Central memory CD8-positive, alpha-beta T cell (primary cell): ENCODE measurements at places on chromosomes 5 and 9.

DNA sequence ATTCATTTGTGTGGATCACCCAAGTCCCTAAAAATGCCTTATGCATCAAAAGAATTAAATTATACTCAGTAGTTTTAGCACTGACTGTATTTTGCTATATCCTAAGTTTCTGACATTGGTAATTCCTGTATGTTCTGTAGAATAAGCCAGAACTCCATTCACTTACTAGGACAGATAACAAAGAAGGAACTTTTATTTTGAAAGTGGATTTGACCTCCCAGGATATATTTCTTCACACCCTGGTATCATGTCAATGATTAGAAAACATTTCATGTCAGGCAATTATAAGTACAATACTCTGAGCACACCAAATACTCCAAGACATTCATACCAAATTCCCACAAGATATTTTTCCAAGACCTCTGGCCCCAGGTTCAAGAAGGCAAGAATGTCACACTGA lies 28.7 kb upstream of the MYOT start:
- H3K27ac ChIP-seq, result no peak overlapping the region
- no peaks in the 10 kb centered on the region for H3K4me1 ChIP-seq
- DNase-seq, result no peak
- no peak overlapping the region for H3K4me3 ChIP-seq

- H3K4me3 ChIP-seq, result no peak overlapping the region
- H3K27me3 ChIP-seq, result peaks cover 24% of the 10 kb centered on the region
- no peak overlapping the region for H3K27ac ChIP-seq
- DNase-seq, result no peak
- H3K4me1 ChIP-seq, result no peaks in the 10 kb centered on the region
Measured at GRCh38 chr5:78598973-78599372, 49.6 kb downstream of the LHFPL2 start.

GRCh38 chr5:113552137-113552536 lies 38.6 kb downstream of the YTHDC2 start:
- no peak for DNase-seq
- H3K27ac ChIP-seq, result no peak overlapping the region
- H3K36me3 ChIP-seq, result peaks cover 39% of the 10 kb centered on the region
- H3K4me3 ChIP-seq, result no peak overlapping the region
- no peaks in the 10 kb centered on the region for H3K27me3 ChIP-seq

DNA sequence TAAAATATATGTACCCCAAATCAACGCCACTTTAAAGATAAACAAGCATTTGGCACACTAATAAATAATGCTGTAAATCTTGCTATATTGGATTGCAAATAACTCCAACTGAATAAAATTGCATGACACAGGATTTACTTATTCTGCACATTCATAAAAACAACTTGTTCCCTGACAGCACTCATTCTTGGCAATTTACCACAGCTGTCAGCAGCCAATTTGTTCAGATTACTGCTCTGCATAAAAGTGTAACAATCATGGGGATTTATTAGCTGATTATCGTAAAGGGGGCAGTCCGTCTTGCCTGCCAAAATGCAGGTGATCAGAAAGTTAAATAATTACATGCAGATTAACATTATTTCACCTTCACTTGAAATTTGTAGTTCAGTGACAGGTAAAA lies 285.3 kb downstream of the SLF1 start:
- H3K36me3 ChIP-seq, result no peaks in the 10 kb centered on the region
- no peak overlapping the region for H3K4me3 ChIP-seq
- no peaks in the 10 kb centered on the region for H3K4me1 ChIP-seq
- H3K27ac ChIP-seq, result no peak overlapping the region

DNA sequence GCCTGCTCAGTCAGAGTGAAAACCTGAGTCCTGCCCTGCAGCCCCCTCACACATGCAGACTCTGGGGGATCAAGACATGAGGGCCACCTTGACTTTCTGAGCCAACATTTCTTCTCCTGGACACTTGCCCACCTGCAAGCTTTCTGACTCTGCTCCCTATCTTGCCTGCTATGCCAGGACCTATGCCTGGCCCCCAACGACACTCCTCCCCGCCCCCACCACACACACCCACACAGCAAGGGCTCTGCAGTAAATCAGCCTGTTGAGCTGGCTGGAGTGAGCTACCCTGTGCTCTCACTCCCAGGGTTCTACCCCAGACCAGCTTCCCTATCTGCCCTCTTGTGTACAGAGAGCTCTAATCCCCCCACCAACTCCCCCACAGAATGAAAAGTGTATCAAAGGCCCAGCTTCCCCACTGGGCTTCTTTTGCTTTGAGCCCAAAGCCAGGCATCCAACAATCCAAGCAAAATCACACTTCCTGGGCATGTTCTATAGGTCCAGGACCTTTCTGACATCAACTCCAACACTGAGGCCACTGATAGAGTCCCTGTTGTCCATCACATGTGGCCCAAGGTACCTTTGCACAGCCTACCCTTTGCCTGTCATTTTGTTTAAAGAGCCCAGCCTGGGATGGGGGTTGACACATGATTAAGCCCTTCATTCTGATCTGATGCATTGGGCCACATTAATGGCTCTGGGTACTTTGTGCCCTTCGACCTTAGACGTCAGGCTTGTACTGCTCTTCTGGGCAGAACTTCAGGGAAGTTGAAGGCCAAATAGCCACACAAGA lies 7.2 kb downstream of the PDLIM4 start:
- no peaks in the 10 kb centered on the region for H3K4me1 ChIP-seq
- no peaks in the 10 kb centered on the region for H3K36me3 ChIP-seq
- H3K27ac ChIP-seq, result no peak overlapping the region
- H3K4me3 ChIP-seq, result no peak overlapping the region
- DNase-seq, result no peak

DNA sequence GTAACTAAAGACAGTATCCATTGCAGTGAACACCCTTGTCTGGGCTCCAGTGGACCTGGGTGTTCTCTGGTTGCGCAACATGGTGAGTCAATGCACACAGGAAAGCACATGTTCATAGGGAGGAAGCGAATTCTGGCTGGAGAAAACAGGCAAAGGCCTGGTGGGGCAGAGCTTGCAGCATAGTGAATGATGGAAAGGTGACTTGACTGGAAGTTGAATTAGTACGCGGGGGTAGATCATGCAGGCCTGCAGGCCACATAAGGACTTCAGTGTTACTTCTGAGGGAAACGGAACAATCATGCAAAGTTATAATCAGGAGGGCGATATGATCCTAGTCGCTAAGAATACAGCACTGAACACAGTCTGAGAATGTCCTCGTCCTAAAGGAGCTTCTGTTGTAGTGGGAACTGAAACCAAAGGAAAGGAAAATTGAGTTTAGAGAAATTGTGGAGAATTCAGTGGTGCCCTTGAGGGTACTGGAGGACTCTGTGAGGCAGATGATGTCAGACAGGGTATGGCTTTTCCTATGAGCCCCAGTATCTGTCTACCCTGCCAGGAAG lies 71.9 kb upstream of the RANBP3L start:
- no peak overlapping the region for H3K4me3 ChIP-seq
- H3K36me3 ChIP-seq, result no peaks in the 10 kb centered on the region
- DNase-seq, result no peak
- H3K27me3 ChIP-seq, result peaks cover 32% of the 10 kb centered on the region
- H3K27ac ChIP-seq, result no peak overlapping the region
- no peaks in the 10 kb centered on the region for H3K4me1 ChIP-seq

DNA sequence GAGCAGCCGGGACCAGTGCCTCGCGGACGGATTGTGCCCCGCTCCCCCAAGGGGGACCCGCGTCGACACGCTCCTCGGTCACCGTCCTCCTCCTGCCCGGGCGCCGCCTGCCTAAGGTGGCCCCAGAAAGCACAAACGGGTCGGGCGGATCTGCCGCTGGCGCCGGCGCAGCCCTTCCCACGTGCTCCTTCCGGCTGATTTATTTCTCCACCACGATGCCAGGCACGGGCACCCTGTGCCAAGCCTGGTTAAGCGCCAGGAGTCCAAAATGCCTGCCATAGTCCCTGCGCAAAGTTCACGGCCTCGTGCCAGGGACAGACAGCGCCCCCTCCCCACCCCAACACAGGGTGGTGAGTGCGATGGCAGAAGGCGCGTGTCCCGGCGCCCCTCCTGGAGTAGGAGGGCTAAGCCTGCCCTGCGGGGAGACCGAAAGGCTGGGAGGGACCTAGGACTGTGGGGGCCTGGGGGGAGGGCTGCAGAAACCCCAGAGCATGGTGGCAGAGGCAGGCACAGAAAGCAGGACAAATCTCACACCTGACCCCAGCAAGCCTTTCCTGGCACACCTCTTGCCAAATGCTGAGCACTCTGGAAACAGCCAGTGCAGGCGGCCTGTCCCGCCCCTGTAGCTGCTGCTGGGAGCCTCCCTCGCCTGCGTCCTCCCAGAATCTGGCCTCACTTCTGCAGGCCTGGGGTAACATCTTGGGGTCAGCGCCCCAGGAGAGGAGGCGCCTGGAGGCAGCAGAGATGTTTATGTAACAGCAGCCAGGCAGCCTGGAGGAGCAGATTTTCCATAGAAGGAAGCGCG lies 1.1 kb upstream of the NOTCH1 start:
- peaks cover 11% of the 10 kb centered on the region for H3K36me3 ChIP-seq
- peaks cover 5% of the 10 kb centered on the region for H3K4me1 ChIP-seq
- peak overlapping the region; percentile 80 for H3K4me3 ChIP-seq

GRCh38 chr9:37066139-37066725 lies 32.2 kb upstream of the PAX5 start:
- no peak overlapping the region for H3K4me3 ChIP-seq
- H3K36me3 ChIP-seq, result no peaks in the 10 kb centered on the region
- DNase-seq, result no peak
- H3K4me1 ChIP-seq, result no peaks in the 10 kb centered on the region
- no peak overlapping the region for H3K27ac ChIP-seq

GRCh38 chr5:6496207-6496584 lies 47.5 kb downstream of the UBE2QL1 start:
- no peak overlapping the region for H3K27ac ChIP-seq
- no peak overlapping the region for H3K4me3 ChIP-seq
- H3K27me3 ChIP-seq, result peaks cover 39% of the 10 kb centered on the region
- H3K4me1 ChIP-seq, result no peaks in the 10 kb centered on the region

DNA sequence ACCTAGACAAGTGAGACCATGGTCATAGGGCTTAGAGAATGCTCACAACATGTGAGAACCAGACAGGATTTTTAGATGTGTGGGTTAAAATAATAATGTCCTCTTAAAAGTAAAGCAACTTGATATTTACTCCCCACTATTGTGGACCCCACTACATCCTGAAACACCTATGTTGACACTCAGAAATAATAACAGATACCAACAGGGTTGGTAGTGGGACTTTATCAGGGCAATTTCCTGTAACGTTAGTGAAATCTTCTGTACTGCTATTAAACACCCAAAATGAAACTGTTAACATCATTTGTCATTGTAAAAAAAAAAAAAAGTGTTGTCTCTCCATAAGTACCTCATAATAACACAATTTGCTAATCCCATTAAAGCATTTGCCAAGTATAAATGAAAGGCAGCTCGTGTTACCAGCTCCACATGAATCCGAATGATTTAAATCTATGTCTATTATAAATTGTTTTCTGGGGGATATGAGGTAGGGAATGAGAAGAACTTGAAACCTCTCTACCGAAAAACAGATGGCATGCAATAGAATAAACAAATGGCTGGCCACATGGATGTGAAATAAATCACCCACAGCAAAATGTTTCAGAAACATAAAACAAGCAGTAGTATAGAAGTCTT lies 285.9 kb downstream of the ARHGEF28 start:
- DNase-seq, result no peak
- no peak overlapping the region for H3K27ac ChIP-seq
- no peaks in the 10 kb centered on the region for H3K36me3 ChIP-seq
- no peaks in the 10 kb centered on the region for H3K27me3 ChIP-seq

DNA sequence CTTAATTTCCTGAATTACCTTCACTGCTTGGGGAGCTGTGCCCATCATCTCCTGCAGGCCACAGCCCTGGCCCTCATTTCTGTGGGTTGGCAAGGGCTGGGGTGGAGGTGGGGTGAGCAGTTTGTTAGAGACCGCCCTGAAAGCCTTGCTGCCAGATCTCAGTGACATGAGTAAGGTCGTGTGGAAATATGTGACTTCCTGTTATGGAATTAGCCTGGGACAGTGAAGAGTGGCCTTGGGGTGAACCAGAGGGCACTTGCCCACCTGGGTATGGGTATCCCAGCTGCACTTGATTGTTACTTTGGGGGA lies 2.5 kb upstream of the HNRNPAB start:
- H3K27ac ChIP-seq, result no peak overlapping the region
- no peak for DNase-seq
- peak overlapping the region; percentile 64 for H3K4me3 ChIP-seq
- no peaks in the 10 kb centered on the region for H3K27me3 ChIP-seq

DNA sequence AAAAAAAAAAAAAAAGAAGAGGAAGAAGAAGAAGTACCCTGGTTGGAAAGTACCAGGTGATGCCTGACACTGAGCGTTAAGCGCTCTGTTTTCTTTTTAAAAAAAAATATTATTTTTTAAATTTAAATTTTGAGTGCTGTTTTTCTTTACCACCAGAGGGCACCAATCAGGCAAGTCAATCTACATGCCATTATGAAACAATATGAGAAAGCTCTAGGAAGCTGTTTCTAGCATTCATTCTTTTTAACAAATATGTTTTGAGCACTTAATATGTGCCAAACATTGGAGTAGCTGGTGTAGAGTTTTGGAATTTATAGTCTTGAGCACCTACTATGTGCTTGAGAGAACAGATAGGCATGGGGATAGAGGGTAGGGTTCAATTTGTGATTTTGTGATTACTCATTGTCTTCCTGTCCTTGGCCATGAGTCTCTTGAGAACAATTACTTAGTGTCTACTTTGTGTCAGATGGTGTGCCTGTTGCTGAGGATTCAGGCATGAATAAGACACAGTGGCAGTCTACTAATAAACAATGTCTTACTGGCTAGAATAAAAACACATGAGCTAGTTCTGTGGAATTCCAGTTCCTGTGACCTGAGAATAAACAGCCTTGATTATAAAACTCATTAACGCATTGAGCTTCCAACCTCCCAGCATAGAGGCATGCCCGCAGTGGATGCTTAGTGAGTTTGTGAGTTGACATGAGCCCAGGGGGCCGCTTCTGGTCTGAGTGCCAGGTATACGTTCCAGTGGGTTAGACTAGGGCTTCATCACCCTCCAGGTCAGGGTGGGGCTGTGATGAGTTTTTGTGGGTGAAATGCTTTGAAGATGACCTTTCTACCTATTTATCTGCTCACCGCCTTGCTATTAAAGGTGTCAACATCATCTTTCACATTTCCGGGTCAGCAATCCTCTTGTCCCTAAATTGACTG lies 3.0 kb upstream of the UBE2R2 start:
- H3K27me3 ChIP-seq, result no peaks in the 10 kb centered on the region
- no peak for DNase-seq

DNA sequence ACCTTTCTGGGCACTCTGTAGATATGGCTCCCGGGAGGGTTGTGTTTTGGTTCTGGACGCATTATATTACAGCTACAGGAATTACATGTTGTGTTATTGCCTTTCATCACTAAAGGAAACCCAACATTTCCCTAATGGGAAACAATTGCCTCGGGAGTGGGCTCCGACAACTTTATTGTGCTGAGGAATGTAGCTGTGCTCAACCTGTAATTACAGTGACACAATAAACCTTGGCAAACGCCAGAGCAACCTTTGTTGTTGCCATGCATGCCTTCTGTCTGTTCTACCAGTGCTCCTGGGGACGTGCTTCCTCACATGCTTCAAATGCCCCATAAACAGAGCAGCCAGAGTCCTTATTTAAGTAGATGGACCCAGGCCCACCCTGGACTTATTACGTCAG lies 182.4 kb downstream of the DIRAS2 start:
- no peaks in the 10 kb centered on the region for H3K4me1 ChIP-seq
- no peak overlapping the region for H3K27ac ChIP-seq
- H3K27me3 ChIP-seq, result peaks cover 17% of the 10 kb centered on the region
- H3K4me3 ChIP-seq, result no peak overlapping the region

GRCh38 chr9:304519-305185 lies 90.0 kb downstream of the DOCK8 start:
- H3K27ac ChIP-seq, result no peak overlapping the region
- no peak for DNase-seq
- H3K27me3 ChIP-seq, result no peaks in the 10 kb centered on the region
- H3K36me3 ChIP-seq, result peaks cover 64% of the 10 kb centered on the region
- peaks cover 5% of the 10 kb centered on the region for H3K4me1 ChIP-seq
